Stimulated activated CD4-positive, alpha-beta T cell treated with anti-CD3 and anti-CD28 coated beads, Interleukin-4, amount 100 ng/mL, for 1 hour (primary cell): ENCODE measurements at places on chromosomes 3 and 15.

DNA sequence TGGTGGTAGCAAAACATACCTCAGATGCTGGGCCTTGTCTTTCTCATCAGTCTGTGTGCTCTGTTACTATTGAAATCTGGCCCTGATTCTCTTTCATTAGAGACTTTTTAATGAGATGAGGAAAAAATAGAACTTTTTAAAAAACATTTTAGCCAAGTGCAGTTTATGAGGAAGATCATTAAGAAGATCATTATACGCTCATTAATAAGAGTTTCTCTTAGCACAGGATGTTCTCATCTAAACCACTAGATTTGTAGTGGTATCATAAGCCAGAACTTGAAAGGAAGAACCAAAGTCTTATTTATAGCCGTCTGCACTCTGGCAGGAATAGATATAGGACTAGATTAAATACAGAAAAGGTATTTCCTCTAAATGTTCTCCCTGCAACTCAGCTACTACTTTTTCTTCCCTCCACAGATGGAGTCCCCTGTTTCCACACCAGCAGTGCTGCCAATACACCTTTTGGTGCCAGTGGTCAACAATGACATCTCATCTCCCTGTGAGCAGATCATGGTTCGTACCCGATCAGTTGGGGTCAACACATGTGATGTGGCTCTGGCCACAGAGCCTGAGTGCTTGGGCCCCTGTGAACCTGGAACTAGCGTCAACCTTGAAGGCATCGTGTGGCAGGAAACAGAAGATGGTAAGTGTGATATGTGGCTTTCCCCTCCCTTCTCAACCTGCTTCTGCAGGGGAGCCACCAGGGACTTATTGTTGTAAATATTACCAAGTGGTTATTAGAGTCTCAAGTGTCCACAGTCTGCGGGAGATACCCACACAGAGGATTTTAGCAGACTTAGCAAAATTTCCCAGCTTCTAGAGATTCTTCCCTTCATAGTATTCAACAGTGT, 152.8 kb downstream of the RBPMS2 start:
- peak; percentile 5 for DNase-seq

GRCh38 chr15:101180620-101181307, 71.1 kb downstream of the CHSY1 start:
- no peak for DNase-seq

DNA sequence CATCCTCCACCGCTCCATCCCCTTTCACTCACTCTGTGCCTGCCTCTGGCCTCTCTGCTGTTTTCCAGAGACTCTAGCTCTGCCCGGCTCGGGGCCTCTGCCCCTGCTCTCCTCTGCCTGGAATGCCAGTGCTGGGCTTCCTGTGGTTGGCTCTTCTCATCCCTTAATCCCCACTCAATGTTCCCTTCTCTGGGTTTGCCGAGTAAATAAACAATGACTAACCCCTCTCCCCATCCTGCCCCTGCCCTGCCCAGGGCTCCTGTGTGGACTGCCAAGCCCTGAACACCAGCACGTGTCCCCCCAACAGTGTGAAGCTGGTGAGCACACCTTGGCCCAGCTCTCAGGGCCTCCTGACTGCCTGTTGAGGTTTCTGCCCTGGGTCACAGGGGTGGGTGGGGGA, 12.2 kb downstream of the STAB1 start:
- DNase-seq, result no peak

DNA sequence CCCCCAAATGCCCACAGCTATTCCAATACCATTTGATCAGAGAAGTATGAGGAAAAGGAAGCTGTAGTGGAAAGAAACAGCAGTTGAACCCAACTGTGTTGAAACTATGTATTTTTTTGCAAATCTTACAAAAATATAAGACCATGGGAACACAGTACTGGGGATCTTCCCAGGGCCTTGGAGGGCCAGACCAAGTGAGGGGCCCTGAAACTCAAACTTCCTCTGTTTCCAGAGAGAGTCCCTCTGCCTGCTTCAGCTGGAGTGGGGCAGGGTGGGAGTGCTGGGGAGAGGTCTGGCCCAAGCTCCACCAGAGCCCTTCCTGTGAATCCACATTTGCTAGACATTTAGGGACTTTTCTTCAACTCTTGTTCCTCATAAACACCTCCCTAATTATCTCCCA, 263.9 kb downstream of the CHST2 start:
- DNase-seq, result no peak

DNA sequence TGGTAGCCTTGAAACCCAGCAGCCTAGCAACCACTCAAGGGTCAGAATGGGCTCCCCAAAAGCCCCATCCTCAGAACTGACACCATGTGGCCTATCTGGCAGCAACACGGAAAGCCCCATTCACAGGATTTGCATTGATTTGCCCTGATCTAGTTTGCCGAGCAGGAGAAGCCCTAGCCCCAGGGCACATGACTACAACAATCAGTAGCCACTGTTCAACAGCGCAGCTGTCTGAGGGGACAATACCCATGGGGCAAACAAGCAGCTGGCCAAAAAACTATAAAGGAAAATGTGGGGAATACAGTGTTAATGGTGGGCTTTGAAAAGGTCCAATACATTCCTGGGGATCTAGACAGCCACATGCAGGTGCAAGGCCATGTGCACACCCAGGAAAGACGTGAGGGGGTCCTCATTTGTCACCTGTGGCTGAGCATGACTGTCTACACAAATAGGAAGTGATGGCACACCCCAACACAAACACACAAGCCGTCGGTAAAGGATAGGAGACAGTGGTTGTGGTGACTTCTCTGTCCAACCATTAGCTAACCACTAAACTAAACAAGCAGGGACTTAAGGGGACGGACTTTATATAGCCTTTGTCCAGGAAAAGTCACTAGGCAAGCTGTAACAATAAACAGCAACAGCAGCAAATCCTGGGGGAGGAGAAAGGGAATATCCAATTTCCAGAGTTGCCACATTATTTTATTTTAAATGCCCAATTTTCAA, 113.7 kb downstream of the LRIG1 start:
- no peak for DNase-seq
